ENCODE measurements at places on chromosomes 3 and 15.

GRCh38 chr3:148073721-148074456, 623.8 kb upstream of the AGTR1 start:
- no peak for DNase-seq

DNA sequence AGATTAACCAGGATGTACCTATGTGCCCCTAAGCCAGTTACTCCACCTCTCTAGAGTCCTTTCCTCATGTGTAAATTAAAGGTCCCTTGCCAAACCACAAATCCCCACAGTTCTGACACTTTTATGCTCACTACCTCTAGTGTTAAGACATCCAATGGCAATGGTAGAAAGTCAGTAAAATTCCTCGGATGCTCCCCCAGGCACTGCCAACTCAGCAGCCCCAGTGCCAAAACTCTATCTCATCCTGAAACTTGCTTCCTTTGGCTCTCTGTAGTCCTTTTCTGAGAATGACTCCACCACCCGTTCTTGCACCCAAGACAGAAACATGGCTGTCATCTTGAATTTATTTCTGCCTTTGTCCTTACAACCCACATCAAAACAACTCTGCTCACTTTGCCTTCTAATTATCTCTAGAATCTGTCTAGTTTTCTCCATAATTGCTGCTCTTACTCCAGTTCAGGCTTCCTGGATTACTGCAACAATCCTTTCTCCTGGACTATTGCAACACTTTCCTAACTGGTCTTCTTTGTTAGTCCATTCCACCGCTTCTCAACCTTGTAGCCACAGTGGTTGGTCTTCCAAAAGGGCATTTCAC, 41.6 kb downstream of the MB21D2 start:
- DNase-seq, result no peak

DNA sequence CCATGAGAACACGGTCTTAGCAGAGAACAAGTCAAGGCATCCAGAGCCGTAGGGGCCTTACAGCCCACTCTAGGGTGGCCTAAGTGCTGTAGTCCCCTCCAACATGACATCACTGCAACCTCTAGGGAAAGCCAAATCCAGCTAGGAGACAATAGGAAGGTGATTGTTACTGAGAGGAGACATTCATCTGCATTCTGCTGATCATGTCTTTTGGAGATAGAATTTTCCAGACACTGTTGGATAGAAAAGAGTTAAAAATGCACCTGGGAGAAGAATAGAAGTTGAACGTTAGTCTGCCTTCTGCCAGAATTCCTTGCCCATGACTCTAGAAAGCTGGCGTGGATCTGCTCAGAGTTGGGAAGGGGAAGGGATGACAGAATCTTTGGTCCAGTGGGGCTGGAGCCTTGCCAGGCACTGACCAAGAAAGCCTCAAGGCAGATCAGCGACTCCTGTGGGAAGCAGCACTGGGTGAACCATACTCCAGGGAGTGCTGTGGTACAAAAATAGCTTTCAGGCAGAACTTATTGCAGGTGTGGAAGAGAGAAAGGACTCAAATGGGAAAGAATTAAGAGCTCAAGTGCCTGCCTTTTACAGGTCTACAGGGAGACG, 44.8 kb upstream of the RAF1 start:
- DNase-seq, result no peak

DNA sequence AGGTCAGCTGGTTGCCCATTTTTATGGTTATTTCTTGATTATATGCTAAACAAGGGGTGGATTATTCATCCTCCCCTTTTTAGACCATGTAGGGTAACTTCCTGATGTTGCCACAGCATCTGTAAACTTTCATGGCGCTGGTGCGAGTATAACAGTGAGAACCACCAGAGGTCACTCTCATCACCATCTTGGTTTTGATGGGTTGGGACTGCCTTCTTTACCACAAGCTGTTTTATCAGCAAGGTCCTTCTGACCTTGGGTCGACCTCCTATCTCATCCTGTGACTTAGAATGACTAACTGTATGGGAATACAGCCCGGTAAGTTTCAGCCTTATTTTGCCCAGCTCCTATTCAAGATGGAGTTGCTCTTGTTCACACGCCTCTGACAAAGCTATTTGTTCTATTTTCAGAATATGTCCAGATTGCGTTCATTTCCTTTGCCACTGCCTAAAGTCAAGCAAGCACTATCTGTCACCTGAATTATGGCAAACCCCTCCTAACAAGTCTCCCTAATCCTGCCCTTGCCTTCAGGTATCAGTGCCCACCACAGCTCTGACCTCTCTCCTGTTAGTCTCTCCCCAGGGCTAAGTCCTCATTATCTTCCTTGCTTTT, 308.5 kb downstream of the ROBO2 start:
- peak; percentile 44 for DNase-seq

- no peak for DNase-seq
Observed at GRCh38 chr15:93983526-93983925, 247.8 kb upstream of the MCTP2 start.

- no peak for DNase-seq
Observed at GRCh38 chr3:9040996-9041395, 77.7 kb upstream of the RAD18 start.

- DNase-seq, result no peak
Observed at GRCh38 chr3:113000691-113001090, 9.9 kb downstream of the GTPBP8 start.

GRCh38 chr15:68875377-68876116, 54.8 kb upstream of the SPESP1 start:
- peak; percentile 50 for DNase-seq

DNA sequence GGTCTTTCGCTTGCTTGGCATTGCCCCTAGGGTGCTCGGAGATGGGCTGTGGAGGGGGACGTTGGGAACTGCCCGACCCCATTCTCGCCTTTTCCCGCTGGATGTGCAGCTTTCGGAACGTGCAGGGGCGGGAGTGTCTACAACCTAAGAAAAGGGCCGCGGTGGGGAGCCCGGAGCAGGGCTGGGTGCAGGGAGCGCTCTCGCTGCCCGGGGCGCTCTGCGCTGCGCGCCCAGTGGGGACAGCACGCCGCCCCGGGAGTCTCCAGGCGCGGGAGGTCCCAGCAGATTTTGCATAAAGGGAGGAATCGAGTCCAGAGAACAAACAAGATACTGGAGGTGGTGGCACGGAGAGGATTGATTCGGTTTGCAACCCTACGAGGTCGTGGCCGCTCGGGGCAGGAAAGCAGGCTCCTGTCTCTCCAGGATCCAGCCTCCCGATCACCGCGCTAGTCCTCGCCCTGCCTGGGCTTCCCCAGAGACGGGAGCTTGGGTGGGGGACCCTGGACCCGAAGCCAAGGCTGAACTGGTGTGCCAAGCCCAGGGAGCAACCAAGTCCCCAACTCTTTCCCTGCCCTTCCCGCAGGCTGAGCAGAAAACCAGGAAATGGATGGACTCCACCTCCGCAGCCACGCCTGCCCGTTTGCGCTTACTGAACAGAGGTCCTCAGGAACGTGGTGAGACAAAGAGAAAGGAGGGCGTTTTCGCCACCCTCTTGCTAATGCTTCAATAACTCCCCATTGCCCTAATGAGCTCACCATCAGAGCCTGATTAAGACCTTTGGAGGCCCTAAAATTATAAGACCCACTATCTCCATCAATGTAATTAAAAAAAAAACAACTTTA, 59.7 kb downstream of the NOX5 start:
- no peak for DNase-seq

DNA sequence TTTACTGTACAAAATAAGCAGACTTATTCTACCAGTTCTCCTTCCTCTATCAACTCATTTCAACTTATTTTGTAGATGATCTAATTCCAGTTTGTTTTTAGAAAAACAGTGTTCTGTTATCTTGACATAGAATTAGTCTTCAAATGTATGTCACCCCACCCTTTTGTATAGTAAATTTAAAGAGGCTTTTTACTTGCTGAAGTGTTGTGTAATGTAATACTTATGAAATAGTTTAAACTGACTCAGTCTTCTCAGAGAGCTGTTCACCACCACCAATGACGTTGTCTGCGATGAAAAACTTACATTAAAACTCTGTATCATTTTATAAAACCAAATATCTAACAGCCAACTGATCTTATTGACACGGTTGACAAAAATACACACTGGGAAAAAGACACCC, 82.9 kb downstream of the RAP2B start:
- no peak for DNase-seq

DNA sequence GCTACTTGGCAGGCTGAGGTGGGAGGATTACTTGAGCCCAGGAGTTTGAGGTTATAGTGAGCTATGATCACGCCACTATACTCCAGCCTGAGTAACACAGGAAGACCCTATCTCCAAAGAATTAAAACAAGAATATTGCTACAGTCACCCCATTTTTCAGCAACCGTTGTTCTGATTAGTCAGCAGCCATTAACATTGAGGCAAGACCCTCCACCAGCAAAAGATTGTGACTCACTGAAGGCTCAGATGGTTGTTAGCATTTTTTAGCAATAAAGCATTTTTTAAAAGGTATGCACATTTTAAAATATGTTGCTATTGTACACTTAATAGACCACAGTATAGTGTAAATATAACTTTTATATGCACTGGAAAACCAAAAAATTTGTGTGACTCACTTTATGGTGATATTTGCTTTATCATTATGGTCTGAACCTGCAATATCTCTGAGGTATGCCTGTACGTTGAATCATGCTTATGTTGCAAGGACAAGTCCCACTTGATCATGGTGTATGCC, 492.6 kb downstream of the SQOR start:
- DNase-seq, result no peak

DNA sequence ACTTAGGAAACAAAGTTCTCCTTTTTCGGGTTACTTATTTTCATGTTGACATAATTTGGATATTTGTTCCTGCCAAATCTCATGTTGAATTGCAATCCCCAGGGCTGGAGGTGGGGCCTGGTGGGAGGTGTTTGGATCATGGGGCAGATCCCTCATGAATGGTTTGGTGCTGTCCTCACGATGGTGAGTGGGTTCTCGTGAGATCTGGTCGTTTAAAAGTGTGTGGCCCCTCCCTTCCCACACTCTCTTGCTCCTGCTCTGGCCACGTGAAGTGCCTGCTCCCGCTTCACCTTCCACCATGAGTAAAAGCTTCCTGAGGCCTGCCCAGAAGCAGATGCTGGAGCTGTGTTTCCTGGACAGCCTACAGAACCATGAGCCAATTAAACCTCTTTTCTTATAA, 43.7 kb upstream of the MCF2L2 start:
- DNase-seq, result no peak

DNA sequence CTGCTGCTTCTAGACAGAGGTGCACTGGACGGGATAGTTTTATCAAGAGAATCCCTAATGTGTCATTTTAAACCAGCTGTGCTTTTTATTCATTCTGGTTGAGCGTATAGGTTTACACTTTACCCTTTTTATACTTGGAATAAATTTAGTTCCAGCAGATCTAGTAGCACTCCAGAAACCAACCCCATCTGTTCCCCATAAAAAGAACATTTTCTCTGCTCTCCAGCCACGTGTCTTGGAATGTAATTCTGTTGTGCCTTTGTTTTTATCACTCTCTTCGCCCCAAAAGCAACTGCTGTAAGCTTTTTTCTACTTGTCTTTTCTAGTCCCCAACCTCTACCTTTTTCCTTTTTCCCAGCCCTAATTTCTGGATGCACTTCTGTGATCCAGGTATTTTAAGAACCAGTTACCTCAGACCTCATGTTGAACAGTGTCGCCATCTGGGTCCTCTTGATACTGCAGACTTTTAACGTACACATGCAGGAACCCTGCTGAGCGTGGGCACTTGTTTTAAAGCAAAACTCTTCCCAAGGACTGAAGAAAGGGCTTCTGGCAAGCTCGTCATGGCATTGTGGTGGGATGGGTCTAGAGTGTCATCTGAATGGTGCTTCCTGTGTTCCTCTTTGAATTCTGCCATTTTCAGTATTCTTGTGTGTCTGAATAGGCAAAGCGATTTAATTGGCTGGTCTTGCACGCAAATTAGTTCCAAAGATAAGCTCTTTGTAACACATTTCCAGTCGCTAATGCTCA, 5.7 kb upstream of the EXOG start:
- no peak for DNase-seq

DNA sequence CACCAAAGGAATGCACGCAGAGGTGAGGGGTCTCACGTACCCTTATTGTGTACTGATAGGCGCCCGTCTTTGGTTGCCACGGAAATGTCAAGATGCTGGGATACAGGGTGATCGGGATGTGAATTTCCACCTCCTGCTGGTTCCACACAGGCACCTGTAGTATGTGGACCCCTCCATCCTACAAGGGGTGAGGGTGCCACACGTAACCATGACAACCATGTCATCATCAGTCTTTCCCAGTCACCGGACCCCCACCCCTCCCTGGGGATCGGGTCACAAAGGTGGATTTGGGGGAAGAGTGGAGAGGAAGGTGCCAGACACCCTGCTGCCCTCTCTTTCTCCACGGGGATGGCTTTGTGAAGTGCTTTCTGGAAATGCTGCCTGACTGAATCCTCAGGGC, 44.7 kb downstream of the NUP210 start:
- no peak for DNase-seq

GRCh38 chr3:173933113-173933512, 535.6 kb downstream of the NLGN1 start:
- no peak for DNase-seq

DNA sequence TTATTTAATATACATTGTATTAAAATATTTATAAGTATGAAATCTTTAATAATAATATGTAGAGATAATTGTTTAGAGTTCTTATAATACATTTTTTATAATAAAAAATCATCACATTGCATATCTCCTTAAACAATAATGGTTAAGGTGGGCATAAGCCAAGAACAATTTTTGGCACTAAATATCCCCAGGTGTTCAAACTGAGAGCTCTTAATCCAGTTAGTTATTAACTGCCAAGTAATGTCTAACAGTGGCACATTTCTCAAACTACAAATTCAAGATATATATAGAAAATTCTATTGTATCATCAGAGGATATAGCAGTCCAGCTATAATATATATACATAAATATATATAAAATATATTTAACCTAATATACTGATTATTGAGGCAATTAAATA, 680.8 kb downstream of the SI start:
- DNase-seq, result no peak

DNA sequence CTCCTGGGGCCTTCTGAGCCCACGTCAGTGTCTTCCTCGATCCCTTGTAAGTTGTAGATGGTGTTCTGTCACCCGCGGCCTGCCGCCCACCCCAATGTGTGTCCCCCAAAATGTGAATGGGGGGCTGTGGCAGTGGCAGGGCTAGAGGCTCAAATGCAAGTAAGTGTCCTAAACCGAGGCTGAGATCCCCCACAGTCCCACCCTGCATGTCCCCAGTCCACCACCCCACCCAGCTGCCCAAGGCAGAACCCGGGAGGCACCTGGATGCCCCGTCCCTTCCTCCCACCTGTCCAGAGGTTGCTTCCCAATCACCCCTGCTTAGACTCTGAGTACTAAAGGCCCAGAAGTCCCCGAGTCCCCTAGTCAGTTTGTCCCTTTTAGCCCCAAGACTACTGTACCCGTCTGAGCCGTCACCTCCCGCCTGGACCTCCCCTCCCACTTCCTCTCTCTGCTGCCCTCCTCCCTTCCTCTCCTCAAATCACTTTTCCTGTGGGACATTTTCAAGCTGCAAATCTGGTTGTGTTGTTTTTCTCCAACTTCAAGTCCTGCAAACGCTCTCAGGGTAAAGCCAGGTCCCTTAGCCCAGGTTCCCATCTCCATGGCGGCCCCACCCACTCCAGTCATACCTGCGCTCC, 11.8 kb upstream of the PLXND1 start:
- DNase-seq, result no peak

- no peak for DNase-seq
Observed at GRCh38 chr3:33385423-33385822, 54.8 kb downstream of the UBP1 start.

- no peak for DNase-seq
Observed at GRCh38 chr3:73498764-73499622, 125.7 kb downstream of the PDZRN3 start.

All from glomerular endothelial cell (primary cell).